Activated effector memory CD4-positive, alpha-beta T cell treated with Interleukin-2 at 50 U/mL for 16 hours (primary cell): ENCODE measurements at places on chromosomes 7 and 10.

GRCh38 chr7:30925913-30926312 lies 14.3 kb downstream of the AQP1 start:
- no peak for DNase-seq

DNA sequence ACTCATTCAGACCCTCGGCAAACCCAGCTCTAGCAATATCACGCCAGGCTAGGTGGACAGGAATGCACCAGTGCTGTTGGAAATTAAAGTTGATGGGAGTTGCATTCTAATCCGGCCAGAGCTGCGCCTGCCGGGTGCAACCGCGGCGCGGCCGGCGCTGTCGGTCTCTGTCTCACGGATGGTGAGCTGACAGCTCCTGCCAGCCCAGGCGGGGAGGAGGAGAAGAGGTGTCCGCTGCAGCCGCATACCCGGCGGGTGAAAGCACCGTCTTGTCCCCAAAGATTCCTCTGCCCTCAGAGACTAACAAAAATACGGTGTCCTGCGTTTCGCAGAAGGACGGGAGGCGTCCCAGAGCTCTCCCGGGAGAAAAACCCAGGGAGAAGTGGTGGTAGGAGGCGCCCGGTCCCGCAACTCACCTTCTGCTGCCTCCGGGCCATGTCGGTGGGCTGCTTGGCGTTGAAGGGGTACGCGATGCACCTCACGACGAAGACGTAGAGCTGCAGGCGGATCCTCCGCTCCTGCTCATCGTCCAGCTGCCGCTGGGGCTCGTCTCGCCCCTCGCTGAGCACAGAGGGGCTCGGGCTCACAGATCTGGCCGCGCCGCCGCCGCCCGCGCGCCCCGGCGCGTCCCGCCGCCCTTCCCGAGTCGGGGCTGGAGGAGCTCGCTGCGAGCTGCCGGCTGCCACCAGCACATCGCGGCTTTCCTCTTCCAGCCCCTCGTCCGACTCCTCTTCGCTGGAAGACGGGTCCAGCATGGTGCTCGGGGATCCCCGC lies 490 bp downstream of the CADPS2 start:
- no peak for DNase-seq

- DNase-seq, result peak; percentile 62
Observed at GRCh38 chr10:6269953-6270867, 67.5 kb downstream of the PFKFB3 start.

DNA sequence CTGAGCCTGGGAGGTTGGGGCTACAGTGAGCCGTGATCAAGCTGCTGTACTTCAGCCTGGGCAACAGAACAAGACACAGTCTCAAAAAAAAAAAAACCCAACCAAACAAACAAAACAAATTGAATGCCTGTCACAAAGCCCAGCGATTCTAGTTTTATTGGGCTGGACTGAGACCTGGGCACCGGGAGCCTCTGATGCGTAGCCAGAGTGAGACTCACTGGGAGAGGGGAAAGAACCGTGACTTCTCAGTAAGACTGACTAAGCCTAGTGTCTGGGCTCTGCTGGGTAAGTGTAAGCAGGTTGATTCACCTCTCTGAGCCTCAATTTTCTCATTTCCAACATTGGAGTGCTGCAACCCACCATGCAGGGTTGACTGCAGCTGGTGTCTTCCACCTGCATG lies 10.1 kb upstream of the LEP start:
- DNase-seq, result no peak

DNA sequence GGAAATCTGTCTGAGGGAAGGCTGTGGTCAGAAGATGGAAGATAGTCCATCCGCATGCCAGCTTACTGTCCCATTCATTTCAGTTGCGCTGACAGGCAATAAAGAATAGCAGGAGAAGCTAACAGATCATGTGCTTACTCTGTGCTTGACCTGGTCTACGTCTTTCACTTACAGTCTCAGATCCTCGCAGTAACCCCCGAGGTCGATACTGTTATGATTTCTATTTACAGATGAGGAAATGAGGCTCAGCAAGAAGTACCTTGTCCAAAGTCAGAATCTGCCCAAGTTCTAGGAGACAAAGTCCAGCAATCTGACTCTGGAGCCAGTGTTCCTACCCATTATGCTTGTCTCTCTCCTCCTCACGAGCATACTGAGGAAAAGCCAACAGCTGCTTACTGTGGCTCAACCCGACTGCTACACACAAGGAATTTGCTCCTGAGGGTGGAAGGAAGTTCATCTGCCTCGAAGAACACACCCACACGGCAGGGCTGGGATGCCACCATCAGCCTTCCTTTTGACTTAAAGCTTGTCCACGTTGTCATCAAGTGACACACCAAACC lies 74.2 kb downstream of the MINPP1 start:
- DNase-seq, result no peak

- no peak for DNase-seq
Observed at GRCh38 chr10:18321371-18321770, 181.1 kb downstream of the CACNB2 start.

GRCh38 chr7:157854066-157854891 lies 517.5 kb downstream of the DNAJB6 start:
- no peak for DNase-seq

DNA sequence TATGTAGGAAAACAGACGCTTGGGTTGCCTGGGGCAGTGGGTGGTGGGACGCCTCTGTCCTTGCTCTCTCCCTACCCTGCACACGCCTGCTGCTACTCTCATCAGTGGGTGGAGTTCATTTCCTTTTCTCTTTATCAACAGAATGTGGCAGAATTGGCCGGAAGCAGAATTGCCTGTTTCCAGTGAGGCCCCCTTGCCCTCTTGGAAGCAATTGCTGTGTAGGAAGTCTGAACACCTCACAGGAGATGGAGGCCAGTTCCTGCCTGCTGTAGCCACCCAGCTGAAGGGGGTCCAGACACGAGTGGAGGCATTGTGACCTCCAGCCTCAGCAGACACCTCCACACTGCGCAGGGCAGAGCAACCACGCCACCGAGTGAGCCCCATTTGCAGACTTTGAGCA lies 331.6 kb upstream of the ZNF32 start:
- DNase-seq, result no peak

DNA sequence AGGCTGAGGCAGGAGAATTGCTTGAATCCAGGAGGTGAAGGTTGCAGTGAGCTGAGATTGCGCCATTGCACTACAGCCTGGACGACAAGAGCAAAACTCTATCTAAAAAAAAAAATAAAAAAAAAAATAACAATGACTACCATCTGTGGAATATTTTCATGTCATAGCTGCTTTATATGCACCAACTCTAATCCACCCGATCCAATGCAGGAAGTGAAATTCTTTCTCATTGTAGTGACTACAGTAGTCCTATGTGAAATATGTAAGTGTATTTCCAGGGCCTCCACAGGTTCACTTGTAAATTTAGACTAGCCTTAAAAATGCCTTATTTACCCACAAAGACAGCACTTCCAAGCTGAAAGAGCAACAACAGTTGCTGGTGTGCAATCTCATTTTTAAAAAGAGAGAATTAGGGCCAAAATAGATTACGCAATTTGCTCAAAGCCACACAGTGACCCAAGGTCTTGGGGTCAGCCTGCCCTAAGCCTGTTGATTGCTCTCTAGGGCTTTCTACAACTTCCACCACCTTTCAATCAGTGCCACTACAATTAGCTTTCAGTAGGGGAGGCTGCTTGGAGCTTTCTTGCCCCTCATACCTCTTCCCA lies 25.8 kb upstream of the EGFR start:
- DNase-seq, result no peak

DNA sequence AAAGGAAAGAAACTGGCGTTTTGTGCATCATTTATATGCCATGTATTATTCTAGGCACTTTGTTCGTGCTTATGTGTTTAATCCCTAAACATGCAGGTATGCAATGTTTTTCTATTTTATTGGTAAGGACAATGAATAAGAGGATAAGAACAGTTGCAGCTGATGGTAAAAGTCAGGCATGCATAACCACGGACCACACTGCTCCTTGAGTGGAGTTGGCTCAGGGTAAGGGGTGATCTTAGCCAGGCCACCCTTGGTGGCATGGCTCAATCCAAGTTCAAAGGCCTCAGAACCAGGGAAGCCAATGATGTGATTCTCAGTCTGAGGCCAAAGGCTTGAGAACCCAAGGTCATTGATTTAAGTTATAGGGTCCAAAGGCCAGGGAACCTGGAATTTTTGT lies 1068.1 kb downstream of the NRG3 start:
- DNase-seq, result no peak

- DNase-seq, result no peak
Observed at GRCh38 chr7:104643587-104644217, 315.3 kb downstream of the LHFPL3 start.

DNA sequence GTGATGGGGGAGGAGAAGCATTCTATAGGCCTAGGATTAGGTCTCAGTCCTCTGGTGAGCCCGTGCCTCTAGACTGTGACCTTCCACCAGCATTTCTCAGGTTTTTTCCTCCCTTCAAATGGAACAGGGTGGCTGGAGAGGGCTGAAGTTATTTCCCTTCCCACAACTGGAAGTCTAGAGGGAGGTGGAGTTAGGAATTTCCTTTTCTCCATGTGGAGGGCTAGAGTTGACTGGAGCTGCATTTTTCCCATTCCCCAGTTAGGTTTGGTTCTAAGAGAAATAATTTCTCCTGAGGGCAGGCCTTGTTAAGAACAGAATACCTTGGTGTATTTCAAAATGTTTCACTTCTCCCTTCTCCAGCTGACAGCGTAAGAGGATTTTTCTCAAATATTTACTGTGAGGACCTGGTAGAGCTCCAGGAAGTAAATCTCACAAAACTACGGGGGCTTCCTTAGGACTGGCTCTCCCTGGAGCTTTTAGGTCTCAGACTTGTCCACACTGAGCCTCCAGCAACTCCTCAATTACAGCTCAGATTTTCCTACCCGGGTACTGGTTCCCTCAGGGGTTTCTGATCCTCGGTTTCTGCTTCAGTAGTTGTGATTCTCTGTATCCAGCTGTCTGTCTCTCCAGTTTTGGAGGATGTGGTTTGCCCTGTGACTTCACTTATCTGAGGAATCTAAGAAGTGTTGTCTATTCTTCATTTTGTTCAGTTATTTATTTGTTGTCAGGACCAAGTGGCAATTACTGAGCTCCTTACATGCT lies 6.0 kb upstream of the REEP3 start:
- no peak for DNase-seq

GRCh38 chr10:129849452-129849750 lies 114.7 kb downstream of the EBF3 start:
- DNase-seq, result no peak

- peak; percentile 53 for DNase-seq
Observed at GRCh38 chr7:158824028-158824427, 5.3 kb downstream of the ESYT2 start.

- no peak for DNase-seq
Observed at GRCh38 chr10:32971536-32972091, 13.6 kb upstream of the ITGB1 start.

- DNase-seq, result no peak
Observed at GRCh38 chr10:96646301-96646700, 59.5 kb upstream of the TM9SF3 start.

DNA sequence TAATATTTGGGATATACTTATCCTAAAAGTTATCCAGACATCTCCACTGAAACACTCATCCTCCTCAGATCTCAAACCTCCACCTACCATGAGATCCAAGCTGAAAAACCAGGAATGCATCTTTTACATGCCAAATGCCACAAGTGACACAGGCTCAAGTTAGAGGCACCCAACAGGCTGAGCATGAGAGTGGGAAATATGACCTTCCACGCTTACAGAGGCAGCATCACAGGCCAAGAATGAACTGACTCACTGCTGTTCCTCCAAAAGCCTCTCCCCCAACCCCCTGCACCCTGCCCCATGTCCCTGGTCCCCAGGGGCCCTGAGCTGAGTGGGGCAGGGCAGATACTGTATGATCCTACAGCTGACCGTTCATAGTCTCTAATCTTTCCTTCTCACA lies 4.8 kb upstream of the MTPAP start:
- DNase-seq, result no peak

DNA sequence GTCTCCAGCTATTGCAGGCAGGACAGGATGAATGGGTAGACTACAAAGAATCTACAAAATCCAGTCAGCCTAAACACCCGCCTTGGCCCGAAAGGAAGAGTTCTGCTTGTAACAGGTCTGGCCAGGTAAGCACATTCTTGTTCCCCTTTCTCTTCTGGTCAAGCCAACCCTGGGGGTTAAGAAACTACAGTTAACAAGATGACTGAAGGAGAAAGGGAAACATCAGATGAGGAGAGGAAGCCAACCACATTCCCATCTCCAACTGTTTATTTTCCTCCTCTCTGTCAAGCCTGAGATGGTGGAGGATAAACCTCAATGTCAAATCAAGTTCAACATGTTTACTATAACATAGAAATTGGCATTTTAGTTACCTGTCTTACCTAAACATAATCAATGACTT lies 198.9 kb downstream of the IPMK start:
- DNase-seq, result no peak

DNA sequence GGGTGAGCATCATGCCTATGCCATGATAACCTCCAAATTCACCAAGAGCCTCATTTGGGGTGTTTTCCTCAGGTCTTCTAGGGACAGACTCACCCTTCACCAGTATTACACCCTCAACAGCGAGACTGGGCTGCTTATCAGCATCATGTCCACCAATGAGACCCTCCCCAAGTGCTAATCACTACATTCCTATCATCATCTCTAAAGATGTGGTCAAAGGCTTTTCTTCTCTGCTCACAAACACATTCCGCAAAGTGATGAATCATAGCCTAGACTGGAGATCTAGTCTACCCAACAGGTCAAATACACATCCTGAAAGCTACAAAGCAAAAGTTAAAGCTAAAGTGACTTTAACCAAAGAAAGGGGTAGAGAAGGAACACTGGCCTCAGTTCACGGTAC lies 75.3 kb upstream of the C7orf33 start:
- DNase-seq, result no peak

- no peak for DNase-seq
Observed at GRCh38 chr10:31508882-31509281, 189.9 kb downstream of the ZEB1 start.

GRCh38 chr7:31074403-31075085 lies 22.4 kb downstream of the ADCYAP1R1 start:
- DNase-seq, result no peak

DNA sequence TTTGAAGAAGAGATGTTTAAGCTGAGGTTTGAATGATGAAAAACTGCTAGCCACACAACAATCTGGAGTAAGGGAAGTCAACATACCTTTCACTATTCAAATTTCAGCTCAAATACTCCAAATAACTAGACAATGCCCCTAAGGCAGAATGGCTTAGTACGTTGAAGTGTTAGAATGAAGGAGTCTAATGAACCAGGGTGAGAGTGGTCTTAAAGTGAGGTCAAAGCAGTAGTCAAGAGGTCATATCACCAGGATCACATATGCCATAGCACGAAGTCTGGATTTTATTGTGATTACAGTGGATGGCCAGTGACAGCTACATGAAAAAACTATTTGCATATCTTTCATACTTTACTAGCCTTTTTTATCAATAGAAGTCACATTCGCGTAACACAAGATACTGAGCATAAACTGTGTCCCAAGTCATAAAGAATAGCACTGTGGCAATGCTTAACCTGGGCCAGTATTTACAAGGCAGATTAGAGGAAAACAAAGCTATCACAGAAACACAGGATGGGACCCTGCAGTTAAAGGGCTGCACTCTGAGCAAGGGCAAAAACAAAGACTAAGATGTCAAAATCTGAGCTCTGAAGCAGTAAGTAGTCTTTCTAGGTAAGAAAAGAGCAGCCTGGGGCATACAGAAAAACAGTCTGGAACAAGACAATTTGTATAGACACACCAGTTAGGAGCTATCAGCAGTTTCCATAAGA lies 61.5 kb downstream of the HYCC1 start:
- no peak for DNase-seq

GRCh38 chr10:99768556-99768955 lies 13.9 kb upstream of the ABCC2 start:
- DNase-seq, result no peak
